Foreskin keratinocyte (primary cell): ENCODE measurements at places on chromosomes 4 and X.

- no peak for DNase-seq
Observed at GRCh38 chrX:50430917-50431575, 39.6 kb downstream of the DGKK start.

DNA sequence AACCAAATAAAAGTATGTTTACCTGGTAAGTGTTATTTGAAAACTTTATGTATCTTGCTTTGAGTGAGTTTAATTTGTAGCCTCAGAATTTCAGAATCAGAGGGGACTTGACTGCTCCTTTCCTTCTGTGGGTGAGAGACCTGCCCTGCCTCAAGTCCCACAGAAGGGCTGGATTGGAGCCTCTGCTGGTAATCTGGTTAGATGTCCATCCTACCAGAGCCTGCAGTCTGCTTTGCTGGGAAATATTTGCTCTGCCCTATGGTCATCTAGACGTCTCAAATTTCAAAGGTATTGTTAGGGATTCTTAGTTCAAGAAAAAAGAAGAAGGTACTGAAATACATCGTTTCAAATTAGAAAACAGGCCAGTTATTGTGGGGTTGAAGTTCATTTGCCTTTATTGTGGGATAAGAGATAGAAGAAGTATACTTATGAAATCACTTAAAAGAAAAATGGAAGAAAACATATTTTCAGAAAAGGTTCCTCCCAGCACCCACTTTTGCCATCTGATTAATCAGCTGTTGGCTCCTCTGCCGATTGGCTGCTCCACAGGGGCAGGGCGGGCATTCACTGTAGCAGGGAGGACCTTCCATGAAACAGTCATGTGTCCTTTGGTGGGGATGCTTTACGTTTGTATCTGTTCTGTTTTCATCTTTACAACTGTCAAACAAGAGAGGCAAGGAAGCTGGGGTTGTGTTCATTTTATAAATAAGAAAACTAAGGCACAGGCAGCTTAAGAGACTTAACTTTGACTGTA, 73.3 kb upstream of the TLR2 start:
- no peak for DNase-seq

- DNase-seq, result no peak
Observed at GRCh38 chr4:24991015-24991414, 39.7 kb downstream of the LGI2 start.

DNA sequence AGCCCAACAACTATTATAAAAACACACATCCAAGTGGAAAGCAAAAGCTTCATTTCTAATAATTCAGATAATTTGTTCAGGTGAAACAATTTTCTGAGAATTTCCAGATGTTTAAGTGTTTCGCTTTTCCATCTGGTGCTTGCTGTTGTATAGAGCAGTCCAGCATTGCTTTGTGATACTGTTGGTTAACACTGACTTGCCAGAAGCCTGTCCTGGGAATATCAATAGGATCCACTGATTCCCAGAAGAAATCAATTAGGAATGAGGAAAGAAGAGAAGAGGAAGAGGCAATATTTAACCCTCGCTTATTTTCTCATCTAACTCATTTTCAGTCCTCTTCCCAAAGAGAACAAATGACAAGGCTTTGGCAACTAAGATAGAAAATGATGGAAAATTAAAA, 94.9 kb upstream of the DDIT4L start:
- DNase-seq, result no peak
